ENCODE measurements at places on chromosomes 6 and 20.

DNA sequence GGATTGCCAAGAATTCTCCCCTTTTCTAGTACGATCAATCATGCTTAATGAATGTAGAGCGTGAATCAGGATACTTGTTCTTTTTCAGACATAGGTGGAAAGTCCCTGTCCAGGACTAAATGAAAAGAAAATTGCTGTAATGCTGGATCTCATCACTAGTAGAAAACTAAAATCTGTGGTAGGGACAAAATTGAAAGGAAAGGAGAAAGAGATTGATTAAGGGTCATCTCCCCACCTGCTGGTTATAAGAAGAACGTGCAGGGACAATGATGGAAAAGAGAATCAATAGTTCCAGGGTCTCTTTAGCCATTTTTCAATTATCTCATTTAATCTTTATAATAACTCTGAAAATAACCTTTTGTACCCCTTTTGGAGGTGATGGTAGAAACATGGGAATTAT lies 18.7 kb upstream of the HLA-DRB1 start:
- no peak for DNase-seq

- DNase-seq: no peak
These were observed 512.0 kb downstream of the CDKAL1 start for GRCh38 chr6:21046276-21046675.

GRCh38 chr6:31543639-31544038 lies 1.8 kb upstream of the DDX39B start:
- DNase-seq: no peak

DNA sequence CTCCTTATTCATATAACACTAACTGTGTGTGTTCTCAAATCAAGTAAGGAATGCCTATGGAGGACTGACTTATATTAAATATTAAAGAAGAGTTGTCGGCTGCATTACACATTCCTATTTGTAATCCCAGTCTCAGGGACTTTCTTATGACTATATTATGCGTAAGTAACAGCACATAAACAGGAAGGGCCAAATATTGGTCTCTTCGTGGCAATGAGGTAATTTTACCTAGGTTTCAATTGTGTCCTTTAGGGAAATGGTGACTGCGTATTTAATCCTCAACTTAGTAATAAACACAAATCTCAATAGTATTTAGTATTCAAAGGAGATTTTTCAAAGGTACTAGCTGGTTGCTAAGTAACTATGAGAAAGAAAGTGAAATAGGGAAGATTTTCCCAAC lies 22.8 kb upstream of the EPM2A start:
- DNase-seq: no peak

DNA sequence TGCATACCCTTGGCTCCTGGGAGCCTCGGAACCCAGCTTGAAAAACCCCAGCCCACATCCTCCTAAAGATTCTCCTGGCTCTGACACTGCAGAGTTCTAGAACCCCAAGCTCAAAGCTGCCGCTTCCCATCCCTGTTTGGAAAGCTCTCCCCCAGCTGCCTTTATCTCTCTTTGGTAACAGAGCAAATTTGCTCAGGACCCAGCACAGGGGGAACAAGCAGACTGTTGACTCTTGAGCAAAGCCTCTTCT lies 38.9 kb downstream of the HNF4A start:
- DNase-seq: no peak

- no peak for DNase-seq
These were observed 1.0 kb upstream of the YTHDF1 start for GRCh38 chr20:63216849-63217471.

- no peak for DNase-seq
These were observed 6.7 kb downstream of the TTLL2 start for GRCh38 chr6:167331565-167331964.

DNA sequence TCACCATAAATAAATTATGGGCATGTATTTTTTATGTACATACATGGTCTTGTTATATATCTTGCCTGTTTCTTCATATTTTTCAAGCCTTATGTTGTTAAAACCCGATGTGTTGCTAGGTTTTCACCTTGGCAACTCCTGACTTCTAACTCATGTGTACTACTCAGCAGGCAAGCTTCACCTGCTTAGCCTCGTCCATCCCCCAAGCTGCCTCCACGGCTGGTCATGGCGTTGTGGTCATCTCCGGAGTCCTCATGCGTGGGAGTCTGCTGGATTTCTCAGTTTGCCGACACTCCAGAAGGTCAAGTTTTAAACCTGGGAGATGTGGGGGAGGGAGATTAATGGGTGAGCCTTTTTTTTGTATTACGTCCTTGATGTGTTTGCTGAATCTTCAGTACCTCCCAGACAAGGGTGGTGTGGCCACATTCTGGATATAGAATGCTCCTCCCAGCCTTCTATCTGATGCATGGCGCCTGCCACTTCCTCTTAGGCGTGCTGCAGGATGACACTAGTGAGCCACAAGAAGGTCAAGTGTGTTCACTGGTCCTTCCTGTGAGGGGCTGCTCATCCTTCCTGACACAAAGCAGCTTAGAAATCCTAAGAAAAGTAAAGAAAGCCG lies 26.6 kb upstream of the EDN3 start:
- DNase-seq: peak; percentile 71

GRCh38 chr6:34684919-34685318 lies 11.6 kb downstream of the ILRUN start:
- DNase-seq: no peak
